ENCODE measurements at places on chromosomes 6 and 20.

- DNase-seq = no peak
These were observed 281.9 kb downstream of the UTRN start for GRCh38 chr6:144566868-144567615.

DNA sequence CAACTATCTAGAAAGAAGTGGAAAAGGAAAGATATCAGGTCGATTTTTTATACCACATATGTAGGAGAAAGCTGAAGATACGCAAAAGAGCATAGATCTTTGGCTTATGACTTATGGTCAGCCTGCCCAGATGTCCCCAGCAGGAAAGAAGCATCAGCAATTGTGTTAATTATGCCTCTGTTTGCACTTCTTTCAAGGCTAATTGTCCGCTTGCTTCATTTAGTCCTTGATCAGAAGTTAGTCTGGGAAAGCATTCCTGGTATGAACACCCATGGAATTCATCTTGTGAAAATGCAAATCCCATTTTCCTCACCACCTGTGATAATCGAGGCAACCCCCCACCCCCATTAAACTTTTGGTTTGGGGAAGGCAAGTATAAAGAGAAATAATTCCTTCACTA is 62.8 kb downstream of the ATP9A start:
- DNase-seq = no peak

- DNase-seq = no peak
These were observed 137.8 kb downstream of the EDN3 start for GRCh38 chr20:59438201-59438600.

GRCh38 chr20:11716239-11716944 is 201.3 kb upstream of the BTBD3 start:
- no peak for DNase-seq

- DNase-seq = no peak
These were observed 41.6 kb upstream of the PMEPA1 start for GRCh38 chr20:57751411-57751810.

DNA sequence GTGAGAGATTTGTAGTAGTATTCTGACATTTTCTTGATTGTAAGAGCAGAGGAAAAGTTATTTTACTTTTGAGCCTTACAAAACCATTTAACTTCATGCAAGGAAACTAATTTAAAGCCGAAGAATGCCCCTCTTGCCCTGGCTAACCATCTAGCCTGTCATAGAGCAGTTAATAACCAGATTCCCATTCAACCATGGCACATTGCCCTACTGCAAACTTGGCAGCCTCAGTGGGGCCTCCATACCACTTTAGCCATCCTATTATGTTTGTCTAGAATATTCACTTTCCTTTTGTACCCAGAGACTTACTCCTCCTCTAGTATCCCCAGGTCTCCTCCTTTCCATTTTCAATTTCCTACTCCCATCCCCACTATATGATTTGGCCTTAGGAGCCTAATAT is 230.9 kb downstream of the TBC1D7 start:
- no peak for DNase-seq

DNA sequence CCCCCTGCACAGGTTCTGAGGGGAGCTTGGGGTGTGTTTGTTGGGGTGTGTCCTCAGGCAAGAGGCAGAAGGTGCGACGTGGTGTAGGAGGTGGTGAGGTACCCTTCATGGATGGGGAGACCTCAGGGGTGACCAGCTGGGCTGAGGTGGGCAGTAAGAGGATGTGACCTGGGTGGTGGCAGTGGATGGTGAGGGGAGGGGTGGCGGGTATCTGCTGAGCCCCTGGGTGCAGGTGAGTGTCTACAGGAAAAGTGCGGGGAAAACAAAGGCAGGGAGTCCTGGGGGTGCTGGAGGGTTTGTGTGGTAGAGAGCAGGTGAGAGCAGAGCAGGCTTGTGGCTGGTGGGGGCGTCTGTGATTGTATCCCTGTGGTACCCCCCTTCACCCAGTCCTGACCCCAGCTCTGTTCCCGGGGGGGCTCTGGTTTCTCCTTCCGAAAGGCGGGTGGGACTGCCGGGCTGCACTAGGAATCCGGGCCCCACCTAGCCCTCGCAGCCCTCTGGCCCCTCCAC is 631 bp downstream of the RAET1L start:
- DNase-seq = no peak

- peak; percentile 58 for DNase-seq
These were observed 3.5 kb downstream of the MYLK2 start for GRCh38 chr20:31822421-31823330.

DNA sequence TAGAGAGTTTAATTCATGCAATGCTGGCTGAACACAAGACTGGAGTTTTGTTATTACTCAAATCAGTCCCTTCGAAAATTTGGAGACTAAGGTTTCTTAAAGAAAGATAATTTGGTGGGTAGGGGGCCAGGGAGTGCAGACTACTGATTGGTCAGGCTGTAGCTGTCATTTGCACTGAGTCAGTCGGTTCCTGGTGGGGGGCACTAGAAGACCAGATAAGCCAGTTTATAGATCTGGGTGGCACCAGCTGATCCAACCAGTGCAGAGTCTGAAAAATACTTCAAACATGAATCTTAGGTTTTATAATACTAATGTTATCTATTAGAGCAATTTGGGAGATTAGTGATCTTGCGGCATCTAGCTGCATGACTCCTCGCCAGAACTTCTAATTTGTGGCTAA is 530.7 kb downstream of the NKAIN2 start:
- no peak for DNase-seq

GRCh38 chr6:30007132-30007764 is 53.8 kb upstream of the POLR1H start:
- no peak for DNase-seq

- DNase-seq = no peak
These were observed 32.5 kb upstream of the TRERF1 start for GRCh38 chr6:42484261-42484660.

GRCh38 chr20:20503777-20504530 is 136.1 kb downstream of the INSM1 start:
- no peak for DNase-seq

DNA sequence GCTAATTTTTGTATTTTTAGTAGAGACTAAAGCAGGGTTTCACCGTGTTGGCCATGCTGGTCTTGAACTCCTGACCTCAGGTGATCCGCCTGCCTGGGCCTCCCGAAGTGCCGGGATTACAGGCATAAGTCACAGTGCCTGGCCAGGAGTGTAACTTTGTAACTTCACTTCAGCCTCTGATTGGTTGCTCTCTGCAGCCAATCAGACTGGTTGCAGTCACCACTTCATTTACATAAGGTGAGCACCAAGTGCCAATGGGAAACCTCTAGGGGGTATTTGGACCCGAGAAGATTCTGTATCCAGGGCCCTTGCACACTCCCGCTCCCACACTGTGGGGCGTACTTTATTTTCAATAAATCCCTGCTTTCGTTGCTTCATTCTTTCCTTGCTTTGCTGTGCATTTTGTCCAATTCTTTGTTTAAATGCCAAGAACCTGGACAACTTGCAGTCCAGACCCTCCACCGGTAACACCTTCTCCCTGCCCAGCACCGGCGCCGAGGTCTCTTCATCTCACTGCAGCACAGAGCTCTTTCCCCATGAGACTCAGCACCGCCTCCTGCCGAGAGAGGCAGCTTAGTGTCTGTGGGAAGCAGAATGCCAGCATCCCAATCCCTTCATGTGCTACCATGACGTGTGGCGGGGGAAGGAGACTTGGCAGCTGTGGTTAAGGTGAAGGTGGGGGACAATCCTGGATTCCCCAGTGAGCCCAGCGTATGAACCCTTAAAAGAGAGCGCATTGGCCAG is 14.0 kb upstream of the MRGBP start:
- no peak for DNase-seq

Measured in stimulated activated CD4-positive, alpha-beta T cell treated with anti-CD3 and anti-CD28 coated beads, Interleukin-1b, Interleukin-23, amount 100 ng/mL, for 24 hours (primary cell).